ENCODE measurements at places on chromosomes 16 and 17.

GRCh38 chr16:70659953-70660671, 13.8 kb downstream of the IL34 start:
- DNase-seq: no peak

DNA sequence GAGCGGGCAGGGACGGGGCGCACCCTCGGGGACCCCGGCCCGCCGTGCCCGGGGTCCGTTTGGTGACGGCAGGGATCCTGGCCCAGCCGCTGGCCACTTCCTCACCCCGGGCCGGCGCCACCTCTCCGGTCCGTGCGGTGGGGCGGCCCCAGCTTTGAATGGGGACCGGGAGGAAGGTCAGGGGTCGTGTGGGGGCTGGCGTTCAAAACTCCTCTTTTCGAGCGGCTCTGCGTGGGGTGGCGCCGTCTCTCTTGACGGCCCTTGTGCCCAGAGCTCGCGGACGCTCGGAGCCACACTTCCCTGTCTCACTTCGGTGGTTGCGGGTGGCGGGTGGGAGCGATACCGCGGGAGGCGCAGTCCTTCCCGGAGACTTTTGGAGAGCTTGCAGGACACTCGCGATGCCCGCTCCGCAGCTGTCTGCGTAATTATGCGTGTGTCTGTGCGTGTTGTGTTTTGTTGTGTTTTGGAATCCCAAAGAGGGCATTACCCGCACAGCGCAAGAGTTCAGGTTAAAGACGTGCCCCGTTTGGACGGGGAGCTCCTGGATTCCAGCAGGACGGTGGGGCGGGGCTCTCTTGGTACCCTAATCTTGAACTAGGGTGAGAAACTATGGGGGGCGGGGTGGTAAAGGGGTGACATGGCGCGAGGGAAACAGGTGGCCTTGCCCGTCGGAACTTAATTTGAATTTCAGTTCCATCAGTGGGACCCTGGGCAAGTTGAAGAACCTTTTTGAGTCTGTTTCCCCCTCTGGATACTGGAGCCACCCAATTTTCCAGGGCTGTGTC, 637 bp downstream of the PLCG2 start:
- DNase-seq: no peak

GRCh38 chr16:25010542-25010941, 4.6 kb downstream of the ARHGAP17 start:
- DNase-seq: no peak

DNA sequence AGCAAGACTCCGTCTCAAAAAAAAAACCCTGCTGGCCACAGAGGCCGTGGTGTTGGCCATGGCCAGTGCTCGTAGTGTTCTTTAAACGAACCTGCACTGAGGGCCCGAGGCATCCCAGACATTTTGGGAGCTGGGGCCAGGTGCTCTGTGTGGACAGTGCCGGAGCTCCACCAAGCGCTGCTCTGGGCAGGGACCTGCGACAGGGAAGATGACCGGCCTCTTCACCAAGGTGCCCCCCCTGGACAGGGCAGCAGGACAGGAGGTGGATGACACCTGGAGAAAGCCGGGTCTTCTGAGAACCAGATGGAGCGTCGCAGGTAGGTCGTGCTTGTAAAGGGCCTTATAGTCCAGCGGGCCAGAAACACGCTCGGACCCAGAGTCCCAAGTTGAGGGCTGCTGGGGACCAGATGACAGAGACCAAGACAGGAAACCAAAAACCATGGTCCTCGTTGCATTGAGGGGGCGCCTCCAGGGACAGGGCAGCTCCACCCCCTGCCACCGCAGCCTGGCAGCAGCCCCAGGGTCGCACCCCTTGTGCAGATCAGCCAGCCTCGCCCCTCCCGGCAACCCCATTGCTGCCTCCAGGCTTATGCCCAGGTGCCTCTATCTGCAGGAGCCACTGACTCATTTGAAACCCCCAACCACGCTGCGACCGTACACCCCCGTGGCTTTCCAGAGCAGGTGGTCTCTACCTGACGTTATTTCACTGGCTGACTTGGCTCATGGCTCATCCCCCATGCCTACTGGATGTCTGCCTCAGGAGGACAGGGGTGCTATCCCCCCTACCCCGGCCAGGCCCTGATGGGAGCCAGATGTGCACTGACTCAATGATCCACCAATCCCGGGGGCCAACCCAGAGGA, 4.2 kb upstream of the NTN3 start:
- no peak for DNase-seq

- no peak for DNase-seq
Observed at GRCh38 chr17:64084940-64085649, 44.8 kb downstream of the ERN1 start.

DNA sequence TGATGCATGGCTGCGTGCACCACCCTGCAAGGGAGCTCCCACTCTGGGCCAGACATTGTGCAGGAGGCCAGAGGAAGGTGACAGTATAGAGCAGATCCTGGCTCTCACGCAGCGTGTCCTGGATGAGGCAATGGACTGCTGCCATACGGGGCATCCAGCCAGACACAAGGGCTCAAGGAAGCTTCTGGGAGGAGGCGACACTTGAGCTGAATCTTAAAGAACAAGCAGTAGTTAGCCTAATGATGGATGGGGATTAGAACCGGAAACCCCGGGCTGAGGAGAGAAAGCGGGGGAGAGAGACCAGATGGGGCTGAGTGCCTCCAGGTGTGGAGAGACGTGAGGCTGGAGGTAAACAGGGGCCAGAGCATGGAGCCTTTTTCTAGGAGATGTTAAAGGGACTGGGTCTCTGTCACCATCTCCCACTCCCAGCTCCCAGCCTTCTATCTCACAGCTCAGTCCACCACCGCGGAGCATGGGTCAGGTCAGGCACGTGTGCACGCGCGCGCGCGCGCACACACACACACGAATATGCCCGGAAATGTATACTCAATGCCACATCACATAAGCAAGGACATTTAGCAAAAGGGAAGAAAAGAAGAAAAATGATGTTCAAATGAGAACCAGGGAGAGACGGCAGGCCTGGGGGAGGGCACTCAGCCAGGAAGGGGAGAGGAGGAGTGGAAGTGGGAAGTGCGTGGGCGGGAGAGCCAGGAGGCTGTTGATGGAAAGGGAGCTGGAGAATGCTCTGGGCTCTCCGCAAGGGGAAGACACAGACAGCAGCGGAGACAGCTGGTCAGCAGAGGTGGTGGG, 46.3 kb downstream of the CCDC42 start:
- no peak for DNase-seq

GRCh38 chr16:17803625-17804410, 333.1 kb upstream of the XYLT1 start:
- no peak for DNase-seq

GRCh38 chr16:1876468-1876867, 4.5 kb upstream of the MEIOB start:
- DNase-seq: no peak

DNA sequence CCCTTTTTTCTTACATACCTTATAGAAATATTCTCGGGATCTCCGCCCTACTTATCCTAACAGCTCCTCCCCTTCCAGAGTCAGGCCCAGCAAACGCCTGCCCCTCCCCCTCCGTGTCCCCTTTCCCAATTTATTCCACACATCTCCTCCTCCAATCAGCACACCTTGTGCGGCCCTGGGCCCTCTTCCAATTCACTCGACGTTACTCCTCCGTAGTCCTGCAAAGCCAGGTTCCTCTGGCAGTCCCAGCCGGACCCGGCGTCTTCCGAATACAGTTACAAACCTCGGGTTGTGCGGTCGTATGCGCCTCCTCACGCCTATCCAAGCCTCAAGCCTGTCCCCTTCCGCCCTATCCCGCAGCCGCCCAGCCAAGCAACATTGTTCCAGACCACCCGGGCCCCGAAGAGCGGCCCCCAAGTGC, 677 bp downstream of the CBX1 start:
- no peak for DNase-seq

GRCh38 chr17:16423226-16423872, 8.0 kb downstream of the TRPV2 start:
- DNase-seq: no peak

GRCh38 chr17:79970576-79971068, 65.0 kb downstream of the TBC1D16 start:
- no peak for DNase-seq

DNA sequence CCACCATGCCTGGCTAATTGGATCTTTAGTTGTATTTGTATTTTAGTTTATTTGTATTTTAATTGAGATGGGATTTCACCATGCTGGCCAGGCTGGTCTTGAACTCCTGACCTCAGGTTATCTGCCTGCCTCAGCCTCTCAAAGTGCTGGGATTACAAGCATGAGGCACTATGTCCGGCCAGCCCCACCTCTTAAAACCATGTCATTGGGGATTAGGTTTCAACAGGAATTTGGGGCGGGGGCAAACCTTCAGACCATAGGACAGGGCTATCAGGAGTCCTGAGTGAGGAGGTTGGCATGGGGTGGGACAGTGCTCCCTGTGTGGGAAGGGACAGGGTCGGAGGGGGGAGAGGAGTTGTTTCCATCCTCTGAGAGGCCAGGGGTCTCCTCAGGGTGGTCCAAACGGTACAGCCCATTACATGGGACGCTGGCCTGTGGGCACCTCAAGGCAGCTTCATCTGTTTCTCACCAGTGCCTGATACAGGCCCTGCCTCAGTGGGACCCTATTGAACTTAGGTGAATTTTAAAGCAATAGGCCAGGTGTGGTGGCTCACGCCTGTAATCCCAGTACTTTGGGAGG, 21.6 kb downstream of the GAA start:
- DNase-seq: no peak

GRCh38 chr17:73640691-73641090, 3.6 kb downstream of the SDK2 start:
- DNase-seq: no peak

DNA sequence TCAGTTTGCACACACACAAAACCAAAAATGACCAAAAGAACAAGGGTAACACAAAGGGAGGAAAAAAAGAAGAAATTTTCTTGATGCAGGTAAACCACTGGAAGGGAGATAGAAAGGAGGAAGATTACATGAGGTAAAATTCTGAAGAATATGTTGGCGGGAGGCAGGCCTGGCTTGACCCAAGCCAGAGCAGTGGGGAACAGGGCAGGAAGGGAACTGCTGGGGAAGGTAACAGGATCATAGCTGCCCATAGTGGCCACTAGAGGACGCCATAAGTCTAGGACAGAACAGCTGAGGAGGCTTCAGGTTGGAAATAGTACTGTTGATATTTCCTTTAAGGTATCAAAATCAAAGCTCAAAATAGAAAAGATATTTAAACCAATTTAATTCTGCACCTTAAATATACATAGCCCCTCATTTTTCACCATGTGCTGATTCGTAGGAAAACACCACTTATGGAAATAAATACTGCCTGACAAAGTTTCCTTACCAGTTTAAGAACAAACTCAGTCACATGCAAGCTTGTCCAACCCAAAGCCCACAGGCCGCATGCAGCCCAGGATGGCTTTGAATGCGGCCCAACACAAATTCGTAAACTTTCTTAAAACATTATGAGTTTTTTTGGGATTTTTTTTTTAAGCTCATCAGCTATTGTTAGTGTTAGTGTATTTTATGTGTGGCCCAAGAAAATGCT, 15.5 kb downstream of the VPS35 start:
- no peak for DNase-seq

Data from stimulated activated CD4-positive, alpha-beta T cell treated with anti-CD3 and anti-CD28 coated beads, Interleukin-1b, Interleukin-23, amount 100 ng/mL, for 1 hour (primary cell).